ENCODE measurements at places on chromosomes 7 and 10. TPM values are rescaled to one million over a fixed set of nuclear protein-coding genes. Genes with fewer than 3 reads are reported as not detected.

GRCh38 chr10:97321032-97321803 is 2.1 kb downstream of the FRAT1 start:
- no peaks in the 10 kb centered on the region for H3K36me3 ChIP-seq
- H3K27ac ChIP-seq: peak overlapping the region; percentile 98
- peaks cover 29% of the 10 kb centered on the region for H3K4me1 ChIP-seq
- no peak for DNase-seq
- peak overlapping the region; percentile 86 for H3K4me3 ChIP-seq
- H3K27me3 ChIP-seq: no peaks in the 10 kb centered on the region

DNA sequence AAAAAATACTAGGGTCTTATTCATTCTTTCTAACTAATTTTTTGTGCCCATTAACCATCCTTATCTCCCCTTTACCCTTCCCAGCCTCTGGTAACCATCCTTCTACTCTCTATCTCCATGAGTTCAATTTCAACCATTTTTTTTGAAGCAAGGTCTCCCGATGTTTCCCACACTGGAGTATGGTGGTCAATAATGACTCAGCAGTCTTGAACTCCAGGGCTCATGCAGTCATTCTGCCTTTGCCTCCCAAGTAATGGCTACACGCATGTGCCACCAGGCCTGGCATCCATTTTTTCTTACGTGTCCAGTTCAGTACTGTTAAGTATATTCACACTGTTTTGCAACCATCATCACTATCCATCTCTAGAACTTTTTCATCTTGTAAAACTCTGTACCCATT is 60.4 kb downstream of the CYTH3 start:
- peaks cover 7% of the 10 kb centered on the region for H3K4me1 ChIP-seq
- no peaks in the 10 kb centered on the region for H3K27me3 ChIP-seq
- no peak overlapping the region for H3K27ac ChIP-seq
- H3K36me3 ChIP-seq: no peaks in the 10 kb centered on the region
- H3K4me3 ChIP-seq: no peak overlapping the region

- H3K4me1 ChIP-seq: peaks cover 9% of the 10 kb centered on the region
- no peaks in the 10 kb centered on the region for H3K36me3 ChIP-seq
- H3K27ac ChIP-seq: peak overlapping the region; percentile 68
Observed at GRCh38 chr7:131219312-131220041, 108.2 kb upstream of the MKLN1 start.

Gene LIPJ
- total RNA-seq: 0.48 TPM

GRCh38 chr7:110590415-110590814 is 500.5 kb upstream of the LRRN3 start:
- H3K27me3 ChIP-seq: no peaks in the 10 kb centered on the region
- H3K27ac ChIP-seq: no peak overlapping the region
- H3K4me3 ChIP-seq: no peak overlapping the region
- no peak for DNase-seq
- H3K4me1 ChIP-seq: no peaks in the 10 kb centered on the region

Gene SFMBT2
- total RNA-seq: 1.2 TPM
